Upper lobe of left lung (tissue), 6 donors: ENCODE measurements at places on chromosomes 6 and 20. TPM values are rescaled to one million over a fixed set of nuclear protein-coding genes. Genes with fewer than 3 reads are reported as not detected.

DTNBP1 gene
- 25.8 TPM for total RNA-seq

DNAH8 gene
- total RNA-seq = not detected

BPIFA1 gene
- 0.26 TPM for total RNA-seq

- H3K27ac ChIP-seq = no peak overlapping the region
- H3K36me3 ChIP-seq = no peaks in the 10 kb centered on the region
- H3K4me3 ChIP-seq = no peak overlapping the region
- no peaks in the 10 kb centered on the region for H3K27me3 ChIP-seq
Measured at GRCh38 chr6:129733290-129733689, 23.3 kb upstream of the ARHGAP18 start.
